ENCODE measurements at places on chromosomes 13 and 19. TPM values are rescaled to one million over a fixed set of nuclear protein-coding genes. Genes with fewer than 3 reads are reported as not detected.

GRCh38 chr19:17079710-17080439 is 4.3 kb downstream of the MYO9B start:
- DNase-seq: peak; percentile 98

Gene SLAIN1
- total RNA-seq: 3.4 TPM

GRCh38 chr19:50482271-50482855 is 5.7 kb upstream of the GARIN5A start:
- no peak for DNase-seq

GRCh38 chr13:112692104-112692503 is 2.3 kb downstream of the ATP11A start:
- no peak for DNase-seq

- DNase-seq: no peak
These were observed 56.4 kb upstream of the MIR17HG start for GRCh38 chr13:91291078-91291477.

GRCh38 chr19:56222901-56223300 is 20.8 kb downstream of the ZSCAN5C start:
- no peak for DNase-seq

GRCh38 chr13:114140906-114141250 is 8.5 kb upstream of the RASA3 start:
- DNase-seq: no peak

- DNase-seq: no peak
These were observed 18.7 kb upstream of the QTRT1 start for GRCh38 chr19:10682397-10683063.

Gene CABP5
- not detected for total RNA-seq

- no peak for DNase-seq
These were observed 21.4 kb downstream of the NUFIP1 start for GRCh38 chr13:44967704-44968433.
